Upper lobe of right lung (tissue), 1 donor: ENCODE measurements at places on chromosomes 2 and 18. TPM values are rescaled to one million over a fixed set of nuclear protein-coding genes. Genes with fewer than 3 reads are reported as not detected.
A peak's percentile ranks its signal among the peaks of the same experiment; 100 is the strongest.

The NTSR2 gene
- not detected for total RNA-seq

The STAMBP gene
- total RNA-seq: 29.9 TPM

The CGREF1 gene
- 0.43 TPM for total RNA-seq

The CABYR gene
- 1.1 TPM for total RNA-seq

DNA sequence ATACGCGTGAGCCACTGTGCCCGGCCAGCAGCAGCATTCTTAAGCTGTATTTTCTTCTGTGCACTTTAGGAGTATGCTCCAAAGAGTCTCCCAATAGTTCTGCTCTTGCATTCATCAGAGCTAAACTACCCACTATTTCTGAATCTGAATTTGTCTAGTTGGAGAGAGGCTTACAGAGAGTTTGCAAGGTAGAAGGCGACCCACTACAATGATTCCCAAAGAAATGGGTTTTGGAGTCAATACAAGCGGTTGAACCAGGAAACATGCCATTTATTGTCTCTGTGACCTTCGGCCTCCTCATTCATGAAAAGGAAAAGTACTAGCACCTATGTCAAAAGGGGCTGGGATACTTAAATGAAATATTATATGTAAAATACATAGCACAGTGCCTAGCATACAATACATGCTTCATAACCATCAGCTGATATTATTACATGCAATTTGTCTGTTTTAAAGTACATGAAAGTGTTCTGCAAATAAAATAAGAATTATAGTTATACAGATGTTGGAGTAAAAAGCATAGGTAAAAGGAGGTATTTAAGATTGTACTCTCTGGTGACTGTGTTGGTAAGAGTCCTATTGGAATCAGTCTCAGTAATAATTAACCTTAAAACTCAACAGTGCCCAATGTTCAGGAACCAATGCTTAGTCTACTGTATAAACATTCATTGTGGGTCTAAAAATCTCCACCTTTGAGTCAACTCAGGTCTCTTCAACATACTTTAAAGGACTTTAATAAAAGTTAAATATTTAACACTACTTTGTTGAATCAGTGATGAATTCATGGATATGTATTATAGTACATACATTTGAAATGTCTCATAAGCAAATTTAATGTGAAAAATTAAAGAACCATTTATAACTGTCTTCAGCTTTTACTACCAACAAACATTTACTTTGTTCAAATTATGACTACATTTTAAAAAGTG lies 89.8 kb upstream of the GRB14 start:
- DNase-seq: no peak

DNA sequence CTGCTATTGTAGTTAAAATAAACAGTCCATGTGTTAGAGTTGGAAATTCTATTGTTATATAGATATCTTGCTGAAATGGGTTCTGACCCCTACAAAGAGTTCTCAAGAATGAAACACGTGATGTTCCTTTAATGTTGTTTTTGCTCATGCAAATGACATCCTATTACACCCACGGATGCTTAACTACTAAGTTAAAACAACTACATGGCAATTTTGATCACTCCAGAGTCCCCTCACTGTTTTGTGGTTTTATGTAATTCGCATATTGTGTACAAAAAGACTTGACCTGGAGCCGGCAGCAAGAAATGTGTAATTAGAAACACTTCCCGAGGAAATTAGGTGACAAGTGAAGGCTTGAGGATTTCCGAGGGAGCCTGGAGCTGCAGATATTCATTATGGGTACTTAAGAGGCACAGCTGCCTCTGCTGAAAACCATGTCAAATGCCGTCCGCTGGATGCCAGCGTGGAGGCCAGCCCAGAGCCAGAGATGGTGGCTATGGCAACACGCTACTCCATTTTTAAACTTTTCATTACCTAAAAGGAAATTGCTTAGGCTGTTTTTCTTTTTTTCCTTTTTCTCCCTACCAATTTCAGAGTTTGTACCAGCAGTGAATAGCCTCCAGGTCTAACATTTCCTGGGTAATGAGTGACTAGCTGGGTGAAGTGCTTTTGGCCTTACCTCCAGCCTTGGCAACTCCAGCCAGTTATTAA lies 21.0 kb upstream of the CABLES1 start:
- DNase-seq: peak; percentile 67

- peak; percentile 68 for DNase-seq
Observed at GRCh38 chr2:174024524-174025270, 59.5 kb upstream of the SP3 start.
